ENCODE measurements at places on chromosomes 16 and 17.
A peak's percentile ranks its signal among the peaks of the same experiment; 100 is the strongest.

- no peak for DNase-seq
Observed at GRCh38 chr16:78988361-78988969, 612.1 kb downstream of the MAF start.

DNA sequence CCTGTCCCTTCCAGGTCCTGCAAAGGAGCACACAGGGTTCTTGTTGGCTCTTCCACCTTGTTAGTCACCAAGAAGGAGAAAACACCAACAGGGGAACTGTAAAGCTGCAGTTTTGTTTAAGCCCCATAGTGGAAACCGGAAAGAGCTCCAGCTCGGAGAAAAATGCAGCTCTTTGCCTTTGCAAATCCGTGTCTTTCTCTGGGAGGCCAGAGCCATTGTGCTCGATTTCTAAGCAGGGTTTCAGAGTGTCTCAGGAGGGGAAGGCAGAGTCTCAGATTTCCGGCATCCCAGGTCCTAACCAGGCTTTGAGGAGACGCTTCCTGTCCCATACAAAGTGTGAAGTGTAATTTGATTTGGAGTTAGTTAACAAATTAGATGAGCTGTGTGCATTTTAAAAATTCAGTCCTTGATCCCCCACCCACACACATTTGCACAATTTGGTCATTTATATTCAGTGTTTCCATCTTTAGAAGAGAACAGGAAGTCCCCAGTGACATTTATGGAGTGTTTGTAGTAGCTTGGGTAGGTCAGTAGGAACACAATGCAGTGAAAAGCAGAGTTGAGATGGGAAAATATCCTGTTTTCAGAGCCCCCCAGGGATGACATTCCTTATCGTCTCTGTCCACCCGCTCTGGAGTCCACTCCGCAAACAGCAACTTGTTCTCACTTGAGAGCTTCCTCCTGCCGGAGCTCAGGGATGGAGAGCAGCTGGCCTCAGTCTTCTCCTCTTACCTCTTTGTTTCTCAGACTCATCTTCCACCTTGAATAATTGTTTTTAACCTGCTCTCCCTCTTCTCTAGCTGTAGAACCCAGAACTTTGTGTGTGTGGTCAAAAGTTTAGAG is 331.9 kb downstream of the SEC14L1 start:
- peak; percentile 56 for DNase-seq

DNA sequence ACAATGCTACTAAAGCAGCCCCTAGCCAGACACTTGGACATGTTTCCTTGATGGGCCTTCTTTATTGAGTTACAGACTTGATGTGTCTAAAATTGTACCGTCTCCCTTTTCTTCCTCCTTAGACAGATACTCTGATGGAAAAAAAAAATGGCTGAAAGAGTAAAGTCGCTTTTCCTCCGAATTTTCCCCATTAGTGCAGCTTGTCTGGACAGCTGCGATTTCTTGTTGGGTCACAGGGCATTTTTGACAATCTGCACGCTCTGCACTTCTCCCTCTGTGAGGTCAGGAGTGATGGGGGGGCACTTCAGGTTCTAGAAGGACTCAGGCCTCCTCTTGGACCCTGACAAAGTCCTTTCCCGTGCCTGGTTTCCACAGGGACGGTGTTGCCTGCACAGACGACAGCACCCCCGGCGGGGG is 968 bp upstream of the PRKAR1A start:
- no peak for DNase-seq

- DNase-seq = peak; percentile 73
Observed at GRCh38 chr17:41496803-41497484, 7.2 kb upstream of the KRT36 start.

DNA sequence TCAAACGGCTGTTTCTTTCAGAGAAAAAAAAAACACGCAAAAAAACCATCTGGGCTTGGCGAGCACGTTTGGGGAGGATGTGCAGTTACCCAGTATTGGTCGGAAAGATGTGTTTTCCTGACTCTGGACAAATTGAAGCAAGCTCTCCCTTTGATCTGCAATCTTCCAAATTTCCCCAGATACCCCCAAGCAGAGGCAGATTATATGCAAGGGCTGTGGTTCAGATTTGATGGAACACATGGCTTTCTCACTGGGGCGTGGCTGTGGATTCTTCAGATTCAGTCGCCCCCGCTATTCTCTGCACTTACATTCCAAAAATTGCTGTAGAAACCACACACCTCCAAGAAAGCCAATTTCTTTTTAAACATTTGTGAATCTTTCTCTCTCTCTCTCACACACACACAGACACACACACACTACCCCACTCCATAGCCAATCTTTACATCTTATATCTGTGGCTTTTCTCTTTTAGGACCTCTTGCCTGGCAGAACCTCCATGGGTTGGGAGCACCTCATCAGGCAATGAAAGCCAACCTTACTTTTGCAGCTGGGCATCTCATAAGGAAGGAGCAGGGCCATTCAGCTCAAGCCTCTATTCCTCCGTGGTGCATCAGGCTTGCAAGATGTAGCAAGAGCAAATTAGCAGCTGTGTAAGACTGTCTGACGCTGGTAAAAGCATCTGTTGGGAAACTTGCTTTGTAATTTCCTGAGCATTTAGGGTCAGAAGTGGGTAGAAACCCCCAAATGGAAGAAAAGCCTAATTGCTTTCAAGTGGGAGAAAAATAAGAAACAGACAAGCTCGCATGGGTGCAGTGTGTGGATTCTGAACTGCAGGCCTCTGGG is 103.9 kb upstream of the FAM20A start:
- DNase-seq = peak; percentile 75

GRCh38 chr16:28876973-28877654 is 1.2 kb upstream of the ATP2A1 start:
- DNase-seq = no peak

GRCh38 chr16:57152096-57153093 is 33.4 kb downstream of the PSME3IP1 start:
- DNase-seq = no peak

DNA sequence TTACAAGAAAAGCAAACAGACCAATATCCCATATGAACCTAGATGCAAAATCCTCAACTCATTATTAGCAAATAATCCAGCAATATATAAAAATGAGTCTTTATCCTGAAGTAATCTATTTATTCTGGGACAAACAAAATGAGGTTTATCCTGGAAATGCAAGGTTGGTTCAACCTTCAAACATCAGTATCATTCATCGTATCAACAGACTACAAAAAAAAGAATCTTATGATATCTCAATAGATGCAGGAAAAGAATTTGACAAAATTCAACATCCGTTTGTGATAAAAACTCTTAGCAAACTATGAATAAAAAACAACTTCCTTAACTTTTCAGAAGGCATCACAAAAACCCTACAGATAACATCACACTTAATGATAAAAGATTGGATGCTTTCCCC is 18.4 kb upstream of the BAIAP2 start:
- no peak for DNase-seq

DNA sequence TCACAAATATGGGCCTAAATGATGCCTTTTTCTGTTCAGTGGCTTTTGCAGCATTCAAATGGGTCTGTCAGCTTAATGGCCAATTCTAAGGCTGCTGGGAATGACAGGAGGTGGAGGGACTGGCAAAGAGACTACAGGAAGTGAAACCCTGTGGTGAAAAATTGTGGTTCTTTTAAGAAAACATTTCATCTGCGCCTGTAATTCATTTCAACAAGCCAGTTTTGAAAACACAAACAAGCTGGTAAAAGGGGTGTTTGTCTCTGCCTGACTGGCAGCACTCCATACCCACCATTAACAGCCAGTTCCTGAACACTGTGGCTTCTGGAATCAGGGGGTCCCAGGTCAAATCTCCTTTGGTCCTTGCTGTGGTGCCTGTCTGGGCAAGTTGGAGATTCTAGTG is 3.6 kb upstream of the KDM8 start:
- DNase-seq = peak; percentile 4

GRCh38 chr16:50841081-50841886 is 99.4 kb downstream of the CYLD start:
- DNase-seq = peak; percentile 46

- no peak for DNase-seq
Observed at GRCh38 chr17:78599419-78599818, 22.2 kb upstream of the DNAH17 start.

DNA sequence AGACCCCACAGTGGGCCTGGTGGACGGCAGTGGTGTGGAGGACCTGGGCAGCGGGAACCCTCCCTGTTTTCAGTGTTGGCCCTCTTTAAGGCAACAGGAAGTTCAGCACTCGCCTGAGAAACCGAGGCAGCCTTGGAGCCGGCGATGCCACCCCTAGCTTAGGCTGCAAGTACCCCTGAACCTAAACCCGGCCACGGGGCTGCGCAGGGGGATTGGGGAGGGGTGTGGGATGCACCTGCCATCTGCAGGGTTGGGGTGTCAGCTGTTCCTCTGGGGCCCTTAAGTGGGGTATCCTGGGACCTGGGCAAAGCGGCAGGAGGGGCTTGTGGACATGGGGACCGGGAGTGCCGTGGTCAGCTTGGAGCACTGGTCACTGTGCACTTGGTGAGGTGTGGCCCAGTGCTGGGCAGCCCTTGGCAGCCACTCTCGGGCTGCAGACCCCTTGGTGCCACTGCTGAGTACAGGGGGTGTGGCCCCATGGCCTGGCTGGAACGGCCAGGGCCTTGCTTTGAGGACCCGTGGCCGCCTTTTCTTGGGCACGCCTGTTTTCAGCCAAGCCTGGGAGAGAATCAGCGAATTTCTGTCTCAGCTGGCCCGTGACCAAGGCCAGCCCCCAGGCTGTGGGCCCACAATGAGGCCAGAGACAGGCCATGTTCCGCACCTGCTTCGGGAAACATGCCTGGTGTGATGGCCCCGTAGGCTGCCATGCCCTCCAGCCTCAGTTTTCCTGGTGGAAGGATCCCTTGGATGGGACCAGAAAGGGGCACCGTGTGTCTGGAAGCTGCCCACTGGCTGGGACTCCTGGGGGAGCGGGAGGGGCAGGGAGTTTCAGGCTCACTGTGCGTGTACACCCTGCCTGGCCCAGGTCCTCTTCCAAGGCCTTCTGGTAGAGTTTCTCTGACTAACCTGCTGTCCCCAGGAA is 4.1 kb upstream of the SLC25A10 start:
- DNase-seq = no peak

- peak; percentile 74 for DNase-seq
Observed at GRCh38 chr17:12959441-12959840, 58.4 kb downstream of the ELAC2 start.

DNA sequence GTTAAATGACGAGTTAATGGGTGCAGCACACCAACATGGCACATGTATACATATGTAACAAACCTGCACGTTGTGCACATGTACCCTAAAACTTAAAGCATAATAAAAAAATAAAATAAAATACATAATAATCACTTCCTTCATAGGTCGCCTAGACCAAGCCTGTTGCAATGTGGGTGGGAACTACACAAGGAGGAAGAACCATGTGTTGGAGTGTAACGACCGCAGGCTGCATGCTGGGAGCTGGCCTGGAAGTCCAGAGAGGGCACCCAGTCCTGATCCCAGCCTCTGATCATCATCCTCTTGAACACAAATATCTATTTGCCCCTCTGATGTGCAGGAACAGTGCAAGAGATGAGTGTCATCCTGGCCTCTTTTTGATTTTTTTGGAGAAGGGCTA is 224.7 kb upstream of the ASIC2 start:
- DNase-seq = no peak

DNA sequence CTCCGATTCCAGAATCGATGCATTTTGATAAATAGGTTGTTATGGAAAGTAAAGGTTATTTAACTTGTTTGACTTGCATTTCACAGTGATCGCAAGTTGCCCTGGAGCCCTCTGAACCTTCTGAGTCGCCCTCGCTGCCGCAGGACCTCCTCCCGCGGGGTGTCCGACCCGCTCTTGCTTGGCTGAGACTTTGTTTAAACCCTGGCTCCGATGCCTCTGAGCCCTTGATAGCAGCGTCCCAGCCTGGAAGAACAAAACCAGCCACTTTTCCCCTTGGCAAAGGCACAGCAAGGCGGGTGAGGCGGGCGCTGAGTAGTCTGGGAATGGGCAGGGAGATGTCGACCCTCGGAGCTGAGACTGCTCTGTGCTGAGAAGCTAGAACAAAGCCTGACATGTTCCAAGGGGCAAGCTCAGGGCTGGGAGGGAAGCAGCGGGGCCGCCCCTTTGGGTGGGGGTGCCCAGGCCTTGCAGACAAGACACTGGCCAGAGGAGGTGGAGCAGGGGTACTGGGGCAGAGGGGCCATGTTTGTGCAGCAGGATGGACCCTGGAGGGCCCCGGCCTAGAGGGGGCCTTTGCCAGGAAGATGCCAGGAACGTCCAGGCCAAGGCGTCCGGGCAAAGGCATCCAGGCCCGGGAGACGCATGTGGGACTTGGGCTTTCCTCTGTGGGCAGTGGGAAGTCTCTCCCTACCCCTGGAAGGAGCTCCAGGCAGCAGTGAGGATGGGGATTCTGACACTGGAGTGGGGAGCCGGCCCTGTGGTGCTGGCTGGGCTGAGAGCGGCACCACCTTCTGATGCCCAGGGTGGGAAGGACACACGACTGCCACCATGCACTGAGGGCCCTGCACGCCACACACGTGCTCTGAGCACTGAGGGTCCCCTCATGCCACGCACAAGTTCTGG is 30.3 kb upstream of the CDH15 start:
- no peak for DNase-seq

- no peak for DNase-seq
Observed at GRCh38 chr16:8053437-8053836, 536.9 kb downstream of the TMEM114 start.

GRCh38 chr17:1792495-1793446 is 30.9 kb downstream of the SERPINF1 start:
- no peak for DNase-seq

DNA sequence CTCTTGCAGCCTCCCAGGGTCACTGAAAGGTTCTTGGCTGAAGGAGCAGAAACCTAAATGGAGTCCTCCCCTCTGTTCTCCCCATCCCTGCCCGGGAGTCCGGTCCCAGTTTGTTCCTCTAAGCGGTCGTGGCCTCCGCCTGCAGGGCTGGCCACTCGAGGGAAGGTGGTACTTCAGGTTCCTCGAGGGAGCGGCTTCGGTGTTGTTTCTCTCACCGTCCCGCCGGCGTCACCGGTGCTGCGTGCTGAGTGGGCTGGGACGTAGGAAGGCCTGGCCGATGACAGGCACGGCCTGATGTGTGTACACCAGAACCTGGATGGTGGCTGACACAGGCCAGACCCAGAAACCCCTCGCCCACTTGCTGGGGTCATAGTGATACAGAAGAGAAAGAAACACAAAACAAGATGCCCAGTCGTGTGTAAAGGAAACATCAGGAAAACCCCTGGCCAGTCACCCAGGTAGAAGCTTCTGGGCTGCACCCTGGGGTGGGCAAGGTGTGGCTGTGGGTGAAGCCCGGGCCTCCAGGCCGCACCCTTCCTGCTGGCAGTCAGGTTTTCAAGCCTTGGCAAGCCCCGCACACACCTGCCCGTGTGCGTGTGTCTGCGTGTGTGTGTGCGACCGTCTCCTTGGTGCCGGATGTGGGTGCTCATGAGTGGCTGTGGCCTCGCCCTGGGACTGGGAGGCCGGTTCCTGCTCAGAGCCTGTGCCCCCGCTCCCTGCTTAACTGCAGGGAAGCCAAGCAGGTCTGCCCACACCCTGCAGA is 52.0 kb downstream of the BAIAP2 start:
- DNase-seq = no peak

GRCh38 chr17:29145289-29146073 is 34.7 kb downstream of the MYO18A start:
- DNase-seq = peak; percentile 67

DNA sequence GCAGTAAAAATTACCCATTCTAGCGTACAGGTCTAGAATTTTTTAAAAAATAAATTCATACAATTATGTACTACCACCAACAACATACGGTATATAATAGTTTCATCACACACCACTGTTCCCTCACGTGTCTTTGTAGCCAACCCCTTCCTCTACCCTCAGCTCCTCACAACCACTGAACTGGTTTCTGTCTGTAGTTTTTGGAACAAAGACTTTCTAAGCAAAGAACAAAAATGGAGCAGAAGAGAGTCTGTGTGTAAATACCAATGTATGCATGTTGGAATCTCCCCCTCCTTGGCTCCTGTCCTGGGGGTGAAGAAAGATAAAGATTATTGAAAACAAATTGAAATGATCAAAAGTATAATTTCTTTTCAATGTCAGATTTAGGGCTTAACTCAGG is 31.9 kb upstream of the CCR7 start:
- DNase-seq = no peak

Data from astrocyte (in vitro differentiated cells and primary cell).